ENCODE measurements at places on chromosomes 16 and 17.

- DNase-seq, result no peak
These were observed at the start of gene CD300LD for GRCh38 chr17:74592087-74592990. TSS of gene CD300LD (minus strand) at chr17:74592283. CDS start at chr17:74592202, 81 bp downstream.

- DNase-seq, result no peak
These were observed 86.5 kb downstream of the RPA1 start for GRCh38 chr17:1916316-1916715.

GRCh38 chr17:30091771-30092170 lies 24.8 kb upstream of the NSRP1 start:
- DNase-seq, result no peak

DNA sequence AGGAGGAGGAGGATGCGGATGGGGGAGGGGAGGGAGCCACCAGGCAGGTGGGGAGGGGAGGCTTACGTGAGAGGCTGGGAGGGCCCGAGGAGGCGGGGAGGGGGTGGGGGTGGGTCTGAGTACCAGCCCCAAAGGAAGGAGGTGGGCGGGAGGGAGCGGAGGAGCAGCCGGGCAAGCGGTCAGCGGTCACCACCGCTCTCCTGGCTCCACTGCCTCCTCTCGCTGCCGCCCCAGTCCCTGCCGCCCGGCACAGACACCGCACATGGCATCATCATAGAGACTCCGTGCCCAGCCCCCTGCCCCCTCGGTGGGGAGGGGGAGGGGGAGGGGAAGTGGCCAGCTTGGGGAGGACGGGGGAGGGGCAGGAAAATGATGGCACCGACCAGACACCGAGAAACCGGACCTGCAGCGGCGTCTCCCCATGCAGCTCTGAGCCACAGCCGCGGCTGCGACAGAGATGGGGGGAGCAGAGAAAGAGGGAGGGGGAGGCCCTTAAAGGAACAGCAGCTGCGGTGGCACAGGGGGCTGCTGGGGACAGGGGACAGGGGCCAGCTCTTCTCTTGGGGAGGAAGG lies at the start of gene TLCD3B:
TSS of gene TLCD3B (minus strand) at position 431 of the 573 bp plus-strand sequence. CDS start 744 bp downstream, outside the sequence.
- DNase-seq, result no peak

GRCh38 chr16:48125888-48126287 lies 29.9 kb downstream of the ABCC12 start:
- no peak for DNase-seq

DNA sequence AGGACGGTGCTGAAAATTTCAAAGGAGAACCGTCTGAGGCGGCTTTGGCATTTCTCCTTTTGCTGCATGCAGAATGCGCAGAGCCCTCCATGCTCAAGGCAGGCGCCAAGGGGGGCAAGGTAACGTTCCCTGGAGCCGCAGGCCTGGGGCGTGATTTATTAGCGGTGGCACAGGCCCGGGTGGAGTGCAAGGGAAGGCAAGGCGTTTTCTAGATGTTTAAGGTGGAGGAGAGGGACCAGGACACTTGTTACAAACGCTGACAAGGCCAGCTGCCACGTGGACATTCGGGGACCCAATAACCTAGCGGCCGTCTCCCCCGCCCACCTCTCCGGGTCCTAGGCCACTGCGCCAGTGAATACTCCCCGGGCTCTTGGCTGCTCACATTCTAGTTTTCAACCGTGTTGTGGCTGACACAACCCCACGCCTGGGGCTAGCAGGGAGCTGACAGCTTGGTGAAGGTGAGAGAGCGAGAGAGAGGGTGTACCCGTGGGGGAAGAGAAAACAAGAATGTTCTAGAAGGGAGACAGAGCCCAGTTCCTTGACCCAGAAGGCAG lies 250.1 kb downstream of the C16orf95 start:
- DNase-seq, result no peak

DNA sequence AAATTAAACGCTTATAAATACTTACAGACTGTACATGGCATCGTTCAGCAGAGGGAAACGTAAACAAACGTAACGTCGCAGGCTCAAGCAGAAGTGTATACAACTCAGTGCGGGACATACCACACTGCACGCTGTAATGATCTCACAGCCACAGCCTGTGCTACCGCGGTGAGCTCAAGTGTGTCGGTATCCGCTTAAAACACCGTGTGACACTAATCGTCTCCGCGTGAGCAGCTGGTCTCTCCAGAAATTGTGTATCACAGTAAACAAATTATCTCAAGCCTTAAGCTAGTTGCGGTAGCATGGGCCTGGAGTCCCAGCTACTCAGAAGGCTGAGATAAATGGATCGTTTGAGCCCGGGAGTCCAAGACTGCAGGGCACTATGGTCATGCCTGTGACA lies 115.3 kb downstream of the ANKRD11 start:
- no peak for DNase-seq

DNA sequence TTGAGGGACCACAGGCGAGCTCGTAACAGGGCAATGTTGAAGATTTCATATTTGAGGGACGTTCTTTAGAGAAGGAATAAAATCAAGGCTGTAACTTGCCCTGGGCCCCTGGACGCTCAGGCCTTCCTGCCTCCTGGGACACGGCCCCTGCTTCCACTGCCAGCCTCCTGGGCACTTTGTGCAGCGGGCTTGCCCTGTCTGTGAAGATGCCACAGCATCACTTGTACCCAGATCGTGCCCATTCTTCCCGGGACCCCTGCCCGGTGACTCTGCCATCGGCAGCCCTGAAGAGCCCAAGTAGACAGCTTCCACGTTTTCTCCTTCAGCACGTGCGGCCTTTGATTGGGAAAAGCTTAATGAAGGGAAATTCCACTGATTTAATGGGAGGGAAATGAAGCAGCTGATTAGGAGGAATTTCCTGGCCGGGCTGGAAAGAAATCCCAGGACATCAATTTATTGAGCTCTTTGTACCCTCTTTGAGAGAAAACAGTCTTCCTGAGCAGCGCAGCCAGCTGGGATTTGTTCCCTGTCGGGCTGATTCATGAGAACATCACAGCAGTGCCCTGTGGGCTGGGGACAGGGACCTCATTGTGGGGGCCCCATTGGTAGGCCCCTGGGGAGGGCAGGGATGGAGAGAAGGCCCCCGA lies 71.5 kb downstream of the CRISPLD2 start:
- DNase-seq, result no peak

- no peak for DNase-seq
These were observed 11.1 kb downstream of the ABR start for GRCh38 chr17:1168533-1169220.

GRCh38 chr16:10308305-10309193 lies 77.3 kb upstream of the ATF7IP2 start:
- DNase-seq, result no peak

DNA sequence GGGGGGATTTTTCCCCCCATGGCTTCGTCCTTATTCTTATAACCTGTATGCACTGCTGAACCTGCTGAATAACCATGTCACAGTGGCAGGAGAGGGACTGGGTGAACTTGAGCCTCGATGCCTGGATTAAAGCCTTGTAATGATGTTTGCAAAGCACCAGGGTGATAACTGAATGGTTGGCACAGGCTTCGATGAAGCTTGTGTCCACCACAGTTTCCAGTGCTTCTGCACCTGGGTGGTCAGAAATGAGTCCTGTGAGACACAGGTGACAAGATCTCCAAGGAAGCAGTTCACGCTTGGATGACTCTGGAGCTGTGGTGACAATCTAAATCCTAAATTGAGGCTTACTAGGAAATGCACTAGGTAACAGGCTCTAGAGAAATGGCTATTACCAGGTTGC lies 729.3 kb downstream of the MAF start:
- no peak for DNase-seq

DNA sequence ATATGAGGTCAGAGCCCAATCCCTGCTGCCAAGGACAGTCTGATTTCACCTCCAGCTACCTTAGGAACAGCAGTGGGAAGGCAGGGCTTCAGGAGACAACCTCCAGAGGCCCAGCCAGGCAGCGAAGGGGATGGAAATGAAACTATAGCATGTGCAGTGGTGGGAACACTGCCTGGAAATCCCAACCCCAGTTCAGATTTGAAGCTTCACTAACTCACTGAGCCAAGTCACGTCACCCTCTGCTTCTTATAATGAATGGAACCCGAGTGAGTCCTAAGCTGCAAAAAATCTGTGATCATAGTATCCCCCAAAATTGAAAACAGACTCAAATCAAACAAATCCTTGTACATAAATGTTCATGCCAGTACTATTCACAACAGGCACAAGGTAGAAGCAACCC lies 36.0 kb upstream of the SLC39A11 start:
- no peak for DNase-seq

GRCh38 chr17:67514998-67515397 lies 137.9 kb downstream of the PITPNC1 start:
- DNase-seq, result no peak

DNA sequence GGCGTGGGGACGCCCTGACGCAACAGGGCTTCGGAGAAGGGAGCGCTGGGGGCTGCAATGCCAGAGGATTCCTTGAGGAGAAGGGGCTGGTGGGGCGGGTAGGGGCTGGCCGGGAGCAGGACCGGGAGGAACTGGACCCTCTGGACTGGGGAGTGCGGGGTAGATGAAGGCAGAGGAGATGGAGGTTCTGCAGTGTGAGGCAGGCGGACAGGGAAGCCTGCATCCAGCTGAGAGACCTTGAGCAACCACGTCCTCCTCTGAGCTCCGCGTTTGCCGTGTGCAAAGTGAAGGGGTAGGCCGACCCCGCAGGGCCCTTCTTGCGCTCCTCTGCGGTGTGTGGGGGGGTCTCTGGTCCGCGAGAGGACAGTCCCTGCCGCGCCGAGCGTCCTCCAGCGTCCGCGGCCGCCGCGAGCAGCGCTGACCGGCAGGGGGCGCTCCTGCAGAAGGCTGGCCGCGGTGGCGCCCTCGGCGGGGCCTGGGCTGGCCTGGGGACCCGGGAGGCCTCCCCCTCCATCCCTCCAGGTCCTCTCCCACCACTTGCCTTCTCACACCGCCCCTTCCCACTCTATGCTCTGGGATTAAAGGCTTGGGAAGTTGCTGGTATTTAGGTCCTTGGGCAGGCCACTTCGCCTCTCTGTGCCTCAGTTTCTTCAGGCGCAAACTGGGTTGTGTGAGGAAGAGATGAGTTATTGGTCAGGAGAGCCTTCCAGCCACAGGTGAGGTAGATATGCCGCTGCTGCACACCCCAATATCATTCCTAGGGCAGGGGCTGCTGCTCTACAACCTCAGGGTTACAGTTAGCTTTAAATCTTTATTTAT lies 9.6 kb upstream of the WNT9B start:
- no peak for DNase-seq

DNA sequence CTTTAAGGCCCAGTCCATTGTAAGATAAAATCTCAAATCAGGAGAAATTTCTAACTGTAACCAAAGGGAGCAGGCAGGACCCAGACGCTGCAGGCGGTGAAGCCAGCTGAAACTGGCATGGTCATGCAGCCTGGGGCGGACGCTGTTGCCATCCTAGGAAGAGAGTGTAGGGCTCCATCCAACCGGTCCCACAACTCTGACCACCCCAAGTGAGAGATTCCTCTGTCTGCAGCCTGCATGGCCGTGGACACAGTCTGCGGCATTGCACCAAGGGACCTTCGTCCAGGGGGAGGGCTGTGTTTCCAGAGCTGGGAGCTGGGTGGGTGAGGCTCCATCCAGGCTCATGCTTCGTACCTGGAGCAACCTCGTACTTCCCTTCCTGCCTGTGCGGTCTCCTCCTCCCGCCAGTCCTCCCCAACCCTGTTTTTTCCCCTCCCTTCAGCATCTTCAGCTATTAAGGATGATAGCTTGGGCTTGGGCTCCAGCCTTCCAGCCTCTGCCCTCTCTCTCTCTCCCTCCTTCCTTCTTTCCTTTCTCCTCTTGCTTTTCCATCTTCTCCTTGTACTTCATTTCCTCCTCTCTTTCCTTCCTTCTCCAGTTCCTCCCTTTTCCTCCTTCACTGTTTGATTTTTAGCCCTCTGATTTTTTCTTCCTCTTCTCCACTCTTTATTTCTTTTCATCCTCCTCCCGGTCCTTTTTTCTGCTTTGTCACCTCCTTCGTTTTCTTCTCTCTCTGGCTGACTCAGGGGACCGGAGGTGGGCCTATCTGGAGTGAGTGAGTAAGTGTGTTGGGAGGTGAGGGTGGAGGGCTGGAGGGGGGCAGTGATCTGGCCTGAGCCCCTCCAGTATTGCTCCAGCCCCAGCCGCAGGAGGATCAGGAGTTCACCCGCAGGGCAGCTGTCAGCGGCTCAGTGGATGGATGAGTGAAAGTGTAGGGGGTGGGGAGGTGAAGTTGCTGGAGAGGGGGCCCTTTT lies 17.0 kb upstream of the LHX1 start:
- DNase-seq, result no peak

- DNase-seq, result no peak
These were observed 1.7 kb upstream of the NLRC5 start for GRCh38 chr16:56987692-56988091.

DNA sequence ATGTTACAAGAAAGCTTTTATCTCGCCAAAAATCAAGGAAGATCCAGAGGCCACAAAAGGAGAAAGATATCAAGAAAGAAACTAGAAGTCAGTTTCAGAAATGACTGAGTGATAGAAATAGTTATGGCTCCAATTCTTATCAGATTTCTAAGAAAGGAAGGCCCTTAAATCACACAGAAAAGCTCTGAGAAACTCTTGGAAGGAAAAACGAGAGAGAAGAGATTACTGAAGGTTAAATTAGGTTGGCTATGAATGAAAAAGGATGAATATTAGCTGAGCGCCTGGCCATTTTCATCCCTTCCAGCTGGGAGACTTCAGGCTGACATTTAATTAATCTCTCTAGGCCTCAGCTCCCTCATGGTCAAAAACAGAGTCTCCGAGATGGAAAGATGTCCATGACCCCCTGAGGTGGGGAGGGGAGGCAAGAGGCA lies 72.3 kb downstream of the CYTH1 start:
- DNase-seq, result peak; percentile 54

DNA sequence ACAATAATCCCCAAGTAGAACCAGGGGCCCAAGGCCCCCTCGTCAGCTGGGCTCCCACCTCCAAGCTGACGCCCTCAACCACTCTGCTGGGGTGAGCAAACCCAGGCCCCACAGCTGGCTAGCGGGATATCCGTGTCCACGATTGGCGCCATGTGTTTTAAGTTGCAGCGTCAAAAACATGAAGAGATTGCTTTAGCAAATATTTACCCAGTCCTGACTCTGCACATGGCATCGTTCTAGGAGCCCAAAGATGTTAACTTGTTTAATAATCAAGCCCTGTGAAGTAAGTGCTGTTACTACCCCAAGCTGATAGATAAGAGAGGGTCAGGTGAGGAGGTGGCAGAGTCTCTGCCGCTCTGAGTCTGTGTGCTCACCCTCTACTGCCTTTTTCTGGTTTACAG lies 344 bp upstream of the SEPTIN12 start:
- no peak for DNase-seq

GRCh38 chr16:9081843-9082242 lies 9.6 kb upstream of the HAPSTR1 start:
- DNase-seq, result no peak

DNA sequence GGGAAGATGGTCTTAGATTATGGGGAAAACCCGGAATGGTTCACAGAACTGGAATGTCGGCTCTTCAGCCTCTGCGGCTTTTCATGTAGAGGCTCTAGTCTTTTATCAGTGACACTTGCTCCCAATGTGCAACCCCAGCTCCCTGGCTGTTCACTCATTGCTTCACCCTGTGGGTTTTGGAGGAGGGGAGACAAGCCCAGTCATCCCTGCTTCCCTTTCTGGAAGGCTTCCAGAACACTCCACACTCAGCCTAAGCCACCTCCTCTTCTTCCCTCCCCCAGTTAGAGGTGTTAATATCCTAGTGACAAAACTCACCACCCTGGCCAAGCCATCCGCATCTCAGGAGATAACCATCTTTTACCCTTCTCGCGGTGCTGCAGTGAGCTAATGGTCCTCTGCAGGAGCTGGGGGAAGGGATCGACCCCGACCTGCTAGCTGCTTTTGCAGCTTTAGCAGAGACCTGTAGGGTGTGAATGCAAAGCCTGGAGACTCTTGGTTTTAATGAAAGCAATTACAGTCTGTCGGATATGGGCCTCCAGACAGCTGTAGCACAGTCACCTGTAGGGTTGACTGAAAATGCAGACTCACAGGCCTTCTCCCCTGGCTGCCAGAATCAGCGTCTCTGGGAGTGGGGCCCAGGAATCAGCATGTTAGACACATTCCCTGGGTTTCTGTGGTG lies 24.3 kb upstream of the LASP1NB start:
- DNase-seq, result peak; percentile 44
